ENCODE measurements at places on chromosomes 7 and 10.

GRCh38 chr7:156735851-156736250, 95.3 kb downstream of the RNF32 start:
- DNase-seq = no peak

- DNase-seq = no peak
Observed at GRCh38 chr7:50210706-50211115, 93.8 kb upstream of the IKZF1 start.

GRCh38 chr7:156927571-156928405, 21.7 kb upstream of the NOM1 start:
- DNase-seq = no peak

GRCh38 chr7:72444026-72444776, 32.1 kb upstream of the CALN1 start:
- no peak for DNase-seq

GRCh38 chr7:50851891-50852290, 69.2 kb upstream of the GRB10 start:
- DNase-seq = no peak

GRCh38 chr7:87075671-87076404, 16.4 kb upstream of the ELAPOR2 start:
- no peak for DNase-seq

- DNase-seq = no peak
Observed at GRCh38 chr10:71528371-71529206, 131.9 kb downstream of the CDH23 start.

- DNase-seq = no peak
Observed at GRCh38 chr10:113038183-113038582, 88.1 kb downstream of the TCF7L2 start.

GRCh38 chr10:36023939-36024338, 381.8 kb upstream of the FZD8 start:
- no peak for DNase-seq

- DNase-seq = no peak
Observed at GRCh38 chr7:83613232-83613631, 35.7 kb downstream of the SEMA3E start.

GRCh38 chr7:88073626-88074025, 139.6 kb downstream of the ADAM22 start:
- no peak for DNase-seq

GRCh38 chr10:63169624-63170023, 36.5 kb downstream of the NRBF2 start:
- no peak for DNase-seq

- DNase-seq = no peak
Observed at GRCh38 chr7:87148332-87148955, 3.8 kb upstream of the DMTF1 start.

DNA sequence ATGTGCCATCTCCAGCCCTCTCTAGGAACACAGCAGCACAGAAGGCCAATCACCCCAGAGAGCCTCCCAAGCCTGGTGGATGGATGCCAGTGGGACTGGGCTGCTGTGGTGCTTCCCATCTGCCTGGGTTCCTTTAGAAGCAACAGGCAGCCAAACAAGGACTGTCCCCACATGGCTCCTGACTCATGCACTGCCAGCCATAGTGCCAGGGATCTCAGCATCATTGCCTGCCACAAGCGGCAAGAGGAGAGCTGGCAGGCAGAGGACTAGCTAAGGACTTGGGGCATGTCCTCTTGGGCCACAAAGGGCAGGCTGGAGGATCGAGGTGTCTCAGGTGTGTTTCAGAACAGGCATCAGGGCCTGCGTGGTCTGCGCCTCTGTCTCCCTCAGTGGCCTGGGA, 23.4 kb upstream of the FIGNL1 start:
- DNase-seq = no peak

GRCh38 chr10:1241973-1242935, 186.1 kb downstream of the WDR37 start:
- no peak for DNase-seq

DNA sequence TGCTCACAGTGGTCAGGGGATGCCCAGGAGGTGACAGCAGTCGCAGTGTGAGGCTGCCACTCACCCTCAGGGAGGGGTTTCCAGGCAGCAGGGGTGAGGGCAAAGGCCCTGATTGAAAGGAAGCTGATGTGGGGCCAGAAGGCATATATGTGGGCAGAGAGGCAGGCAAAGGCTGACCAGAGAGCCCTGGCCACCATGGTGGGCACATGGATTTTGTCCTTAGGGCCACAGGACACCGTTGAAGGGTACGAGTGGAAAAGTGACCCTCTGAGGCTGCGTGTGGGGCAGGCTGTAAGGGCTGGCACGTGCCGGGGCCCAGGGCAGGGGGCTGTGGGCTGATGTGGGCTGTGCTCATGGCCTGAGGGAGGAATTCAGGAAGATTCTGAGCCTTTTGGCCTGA, 57.5 kb upstream of the ZNF32 start:
- DNase-seq = no peak

DNA sequence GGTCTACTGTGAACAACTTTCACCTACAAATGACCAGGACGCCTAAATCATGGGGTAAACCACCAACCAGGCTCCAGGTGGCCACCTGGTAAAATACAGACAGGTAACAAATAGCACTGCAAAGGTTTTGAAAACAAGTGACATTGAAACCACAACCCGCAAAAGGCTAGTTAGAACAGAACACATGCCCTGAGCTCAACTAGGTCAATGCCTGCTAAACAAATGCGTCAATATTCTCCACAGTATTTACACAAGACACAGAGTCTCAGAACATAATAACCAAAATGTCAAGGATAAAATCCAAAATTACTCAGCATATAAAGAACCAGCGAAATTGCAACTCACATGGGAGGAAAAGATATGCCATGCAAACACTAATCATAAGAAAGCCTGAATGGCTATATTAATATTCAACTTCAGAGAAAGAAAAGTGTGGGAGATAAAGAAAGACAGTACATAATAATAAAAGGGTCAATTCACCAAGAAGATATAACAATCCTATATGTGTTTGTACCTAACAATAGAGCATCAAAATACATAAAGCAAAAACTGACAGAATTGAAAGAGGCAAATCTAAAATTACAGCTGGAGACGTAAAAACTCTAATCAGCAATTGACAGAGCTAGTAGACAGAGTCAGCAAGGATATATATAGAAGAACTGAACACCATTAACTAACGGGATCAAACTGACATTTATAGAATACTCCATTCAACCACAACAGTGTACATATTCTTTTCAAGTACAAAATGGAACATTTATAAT, 47.6 kb downstream of the SMURF1 start:
- DNase-seq = no peak

- DNase-seq = no peak
Observed at GRCh38 chr10:6877722-6878392, 297.8 kb upstream of the PRKCQ start.

DNA sequence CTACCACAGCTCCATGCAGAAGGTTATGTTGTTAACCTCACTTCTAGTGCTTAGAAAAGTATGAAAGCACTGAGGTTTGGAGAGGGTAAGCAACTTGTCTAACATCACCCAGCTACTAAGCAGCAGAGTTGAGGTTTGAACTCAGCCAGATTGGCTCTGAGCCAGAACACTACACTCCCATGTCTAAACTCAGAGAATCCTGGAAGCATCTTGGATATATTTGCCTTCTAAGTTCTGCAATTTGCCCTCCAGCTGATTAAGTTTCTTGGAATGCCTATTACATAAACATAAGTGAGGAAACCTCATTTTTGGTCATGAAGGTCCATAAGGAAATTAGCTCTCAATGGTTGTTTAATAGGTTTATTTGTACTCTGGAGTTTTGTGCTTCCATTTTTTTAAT, 78.1 kb upstream of the PHYHIPL start:
- no peak for DNase-seq

DNA sequence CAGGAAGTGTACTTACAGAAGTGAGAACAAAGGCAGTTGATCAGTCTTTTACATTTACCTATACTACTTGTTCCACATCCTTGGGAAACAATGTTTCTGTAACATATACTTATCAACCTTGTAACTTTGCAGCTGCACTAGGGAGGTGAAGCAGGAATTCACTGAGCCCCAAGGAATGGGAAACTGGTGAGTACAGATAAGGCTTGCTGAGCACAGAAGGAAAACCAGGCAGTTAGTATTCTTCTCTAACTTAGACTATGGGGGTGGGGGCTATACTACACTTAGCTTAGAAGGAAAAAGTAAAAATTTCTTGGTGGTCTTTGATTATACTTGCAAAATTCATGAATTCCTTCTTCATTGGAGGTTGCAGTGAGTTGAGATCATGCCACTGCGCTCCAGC, 6.9 kb upstream of the ZNF33A start:
- DNase-seq = no peak

GRCh38 chr10:86355571-86356038, 11.0 kb downstream of the GRID1 start:
- no peak for DNase-seq

GRCh38 chr10:20614911-20615310, 282.2 kb downstream of the NEBL start:
- no peak for DNase-seq

GRCh38 chr7:134042307-134042706, 84.8 kb upstream of the LRGUK start:
- no peak for DNase-seq

- DNase-seq = no peak
Observed at GRCh38 chr7:73856941-73857340, 4.0 kb upstream of the TMEM270 start.

- no peak for DNase-seq
Observed at GRCh38 chr7:13189668-13190067, 502.2 kb downstream of the ARL4A start.

GRCh38 chr7:85274454-85274853, 87.6 kb upstream of the SEMA3D start:
- no peak for DNase-seq

DNA sequence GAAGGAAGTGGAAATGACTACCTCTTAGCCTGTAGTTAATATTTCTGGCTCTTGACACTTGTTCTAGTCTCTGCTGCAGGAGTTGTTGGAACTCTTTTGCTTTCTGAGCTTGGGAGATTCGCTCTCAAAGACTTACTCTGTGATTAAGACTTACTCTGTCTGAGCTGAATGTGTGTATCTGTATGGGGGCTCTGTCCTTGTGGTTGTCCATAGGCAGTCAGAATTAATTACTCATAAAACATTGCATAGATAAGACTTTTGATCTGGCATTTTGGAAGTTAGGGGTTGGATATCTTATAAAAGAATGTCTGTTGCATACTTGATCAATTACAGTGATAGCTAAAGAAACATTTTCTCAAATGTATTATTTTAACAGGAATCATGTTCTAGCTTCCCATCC, 199.2 kb upstream of the KIAA1217 start:
- DNase-seq = no peak

- no peak for DNase-seq
Observed at GRCh38 chr7:158864507-158864820, 8.1 kb downstream of the DYNC2I1 start.

DNA sequence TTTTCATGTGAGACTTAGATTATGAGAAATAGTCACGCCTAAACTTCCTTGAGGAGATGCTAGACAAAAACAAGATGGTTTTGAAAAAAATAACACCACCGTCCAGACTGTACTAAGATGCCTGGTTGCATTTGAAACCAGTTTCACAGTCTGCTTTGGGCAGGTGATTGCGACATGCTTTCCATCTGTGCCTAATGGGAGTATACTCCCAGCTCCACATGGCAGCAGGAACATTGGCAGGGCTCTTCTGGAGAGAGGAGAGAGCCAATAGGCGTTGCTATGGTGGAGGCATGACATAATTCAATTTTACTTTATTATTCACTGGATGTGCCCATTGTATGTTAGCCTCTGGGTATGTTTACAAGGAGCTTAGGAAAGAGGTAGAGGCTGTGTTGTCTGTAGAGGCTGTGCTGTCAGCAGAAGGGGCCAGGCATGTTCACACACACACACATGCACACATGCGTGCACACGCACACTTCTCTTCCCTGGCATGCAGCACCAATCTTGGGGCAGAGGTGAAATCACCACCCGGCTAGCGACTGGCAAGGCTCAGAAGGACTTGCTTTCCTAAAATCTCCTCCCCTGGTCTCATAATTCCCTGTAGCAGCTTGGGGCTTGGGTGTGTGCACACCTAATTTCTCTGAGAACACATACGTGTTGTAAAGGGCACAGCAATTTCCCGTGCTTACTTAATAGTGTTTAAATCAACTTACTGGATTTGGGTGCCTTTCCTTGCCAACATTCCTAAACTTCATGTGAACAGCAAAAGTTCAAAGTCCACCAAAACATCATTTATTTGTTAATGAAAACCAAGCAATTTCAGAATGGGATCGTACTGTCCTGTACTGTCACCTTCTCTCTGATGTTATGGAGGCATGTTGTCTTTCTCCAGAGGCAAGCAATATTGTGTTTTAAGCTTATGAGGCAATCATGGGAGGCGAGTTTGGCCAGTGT, 162.1 kb downstream of the TCF7L2 start:
- DNase-seq = no peak

GRCh38 chr10:22803261-22803885, 89.0 kb upstream of the PIP4K2A start:
- DNase-seq = no peak

GRCh38 chr10:96228408-96228994, 42.9 kb downstream of the BLNK start:
- no peak for DNase-seq

- DNase-seq = no peak
Observed at GRCh38 chr10:43692051-43692825, 43.6 kb upstream of the ZNF32 start.

DNA sequence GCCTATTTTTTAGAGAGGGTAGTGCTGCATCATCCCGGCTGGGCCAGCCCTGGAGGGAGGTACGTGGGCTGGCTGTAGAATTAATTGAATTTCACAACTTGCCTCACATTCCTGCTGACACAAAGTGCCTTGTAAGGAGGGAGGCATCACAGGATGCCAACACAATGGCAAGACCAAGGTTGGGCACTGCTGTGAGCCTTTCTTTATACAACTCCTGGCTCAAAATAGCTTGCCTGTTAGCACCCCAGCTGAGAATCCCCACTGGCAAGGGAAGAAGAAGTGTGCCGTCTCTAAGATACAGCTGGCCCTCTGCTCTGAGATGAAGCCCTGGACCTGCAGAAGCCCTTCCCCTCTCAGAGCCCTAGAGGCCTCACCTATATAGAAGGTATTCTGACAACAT, 873.9 kb downstream of the GRID1 start:
- DNase-seq = no peak

GRCh38 chr7:1716263-1717094, 46.4 kb downstream of the ELFN1 start:
- DNase-seq = no peak

DNA sequence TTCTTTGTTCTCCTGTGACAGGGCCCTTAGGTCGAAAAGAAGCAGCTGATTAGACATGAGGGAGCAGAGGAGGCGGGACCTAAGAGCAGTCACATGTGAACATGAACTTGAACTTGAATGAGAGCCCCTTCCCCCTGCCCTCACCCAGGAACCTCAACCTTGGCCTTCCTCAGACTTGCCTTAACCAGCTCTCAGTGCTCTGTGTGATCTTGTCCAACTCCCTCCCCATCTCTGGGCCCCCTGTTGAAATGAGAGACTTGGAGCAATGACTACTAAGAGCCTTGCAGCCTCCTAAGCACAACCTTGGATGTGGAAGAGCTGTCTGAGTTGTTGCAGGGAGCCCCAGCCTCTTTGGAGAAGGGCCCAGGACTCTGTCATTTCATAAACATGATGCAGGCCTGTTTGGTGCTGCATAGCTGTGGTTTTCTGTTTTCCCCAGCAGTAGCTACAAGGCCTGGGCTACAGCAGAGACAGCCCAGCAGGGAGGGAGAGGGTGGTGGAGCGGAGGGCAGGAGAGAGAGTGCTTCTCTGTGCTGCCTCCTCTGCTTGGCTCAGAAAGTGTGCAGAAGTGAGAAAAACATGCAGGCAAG, 123.9 kb upstream of the ZMIZ1 start:
- no peak for DNase-seq
